ENCODE measurements at places on chromosomes 3 and 15. TPM values are rescaled to one million over a fixed set of nuclear protein-coding genes. Genes with fewer than 3 reads are reported as not detected.

Gene NAA80
- 11.2 TPM for total RNA-seq

Gene ZNF639
- 168 TPM for total RNA-seq

Gene MESP2
- total RNA-seq: not detected

Gene PROS1
- total RNA-seq: 6.8 TPM

Gene TP63
- 0.21 TPM for total RNA-seq
